SK-N-SH treated with all-trans-retinoic acid at 6 μM for 48 hours (cell line): ENCODE measurements at places on chromosomes 3 and 15.

DNA sequence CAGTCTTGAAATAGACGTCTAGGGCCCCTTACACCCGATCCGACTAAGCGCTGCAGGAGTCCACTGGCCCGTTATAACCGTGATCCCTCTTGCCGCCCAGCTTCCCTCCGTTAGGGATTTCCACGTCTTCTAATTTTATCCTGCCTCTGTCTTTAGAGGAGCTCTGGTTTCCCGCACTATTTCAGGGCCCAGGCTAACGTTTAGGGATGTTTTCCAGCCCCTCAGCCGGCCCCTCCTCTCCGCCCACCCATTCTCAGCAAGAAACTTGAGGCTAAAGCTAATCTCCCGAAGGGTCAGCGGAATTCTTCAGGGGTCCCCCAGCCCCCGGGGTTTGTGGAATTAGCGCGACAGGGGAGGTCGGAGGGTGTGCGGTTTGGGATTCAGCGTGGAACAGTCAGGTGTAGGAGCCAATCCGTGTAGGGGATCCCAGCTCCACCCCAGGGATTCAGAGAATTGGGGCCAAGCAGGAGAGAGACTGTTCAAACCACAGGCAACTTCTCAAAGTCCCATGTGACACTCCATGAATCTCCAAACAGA is 1.6 kb downstream of the PTX3 start:
- ATAC-seq = peak; percentile 61

- ATAC-seq = no peak
Observed at GRCh38 chr15:46354443-46354842, 719.6 kb downstream of the SQOR start.

GRCh38 chr3:138688871-138689299 is 80.3 kb downstream of the FAIM start:
- no peak for ATAC-seq

GRCh38 chr3:60973321-60973720 is 277.9 kb downstream of the FHIT start:
- no peak for ATAC-seq

- ATAC-seq = no peak
Observed at GRCh38 chr3:32336113-32336498, 55.5 kb upstream of the CMTM7 start.

- ATAC-seq = no peak
Observed at GRCh38 chr3:11545186-11545851, 98.4 kb downstream of the VGLL4 start.

DNA sequence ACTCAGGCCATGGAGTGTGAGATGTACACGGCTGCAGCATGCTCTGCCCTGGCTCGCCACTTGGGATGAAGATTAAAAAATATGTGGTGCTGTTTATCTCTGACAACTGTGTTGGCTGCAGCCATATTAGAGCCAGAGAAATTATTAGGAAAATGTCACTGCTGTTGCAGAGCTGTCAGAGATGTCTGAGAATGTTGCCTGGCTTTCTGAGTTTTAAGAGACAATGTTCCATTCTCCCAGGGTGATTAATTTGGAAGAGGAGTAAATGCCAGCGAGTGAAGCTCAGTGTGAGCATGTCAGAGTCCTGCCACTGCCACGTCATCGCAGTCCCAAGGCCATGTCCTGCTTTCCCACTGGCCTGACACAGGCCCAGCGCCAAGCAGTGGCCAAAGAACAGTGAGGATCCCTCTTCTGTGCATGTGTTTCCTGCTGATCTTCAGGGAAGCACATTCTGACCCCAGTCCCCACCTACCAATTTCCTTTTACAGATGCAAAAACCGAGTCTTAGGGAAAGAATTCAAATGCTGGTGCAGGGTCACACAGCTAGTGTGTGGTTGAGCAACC is 370.9 kb downstream of the GABRG3 start:
- ATAC-seq = no peak

DNA sequence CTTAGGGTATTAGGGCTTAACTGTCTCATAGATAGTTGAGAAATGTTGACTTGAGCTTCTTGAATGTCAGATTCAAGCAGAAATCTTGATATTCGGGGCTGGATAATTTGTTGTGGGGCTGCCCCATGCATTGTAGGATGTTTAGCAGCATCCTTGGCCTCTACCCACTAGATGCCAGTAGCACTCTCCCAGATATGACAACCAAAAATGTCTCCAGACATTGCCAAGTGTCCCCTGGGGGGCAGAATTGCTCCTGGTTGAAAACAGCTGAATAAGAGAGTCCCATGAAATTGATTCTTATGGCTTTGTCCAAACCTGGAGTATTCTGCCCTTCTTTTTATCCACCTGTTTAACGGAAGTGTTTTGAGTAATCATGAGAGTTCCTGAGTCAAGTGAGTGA is 15.9 kb upstream of the LCMT2 start:
- ATAC-seq = no peak

- ATAC-seq = no peak
Observed at GRCh38 chr15:61398310-61398709, 169.2 kb upstream of the RORA start.

- ATAC-seq = no peak
Observed at GRCh38 chr15:61889706-61890105, 170.5 kb downstream of the VPS13C start.

- ATAC-seq = no peak
Observed at GRCh38 chr3:53583161-53583690, 88.8 kb downstream of the CACNA1D start.

GRCh38 chr3:138835397-138835757 is 649 bp upstream of the PIK3CB start:
- no peak for ATAC-seq

GRCh38 chr15:91224755-91225380 is 124.8 kb downstream of the SV2B start:
- ATAC-seq = peak; percentile 75

GRCh38 chr3:188853856-188854771 is 317.7 kb upstream of the TPRG1 start:
- peak; percentile 56 for ATAC-seq

GRCh38 chr3:190840146-190840545 is 22.3 kb downstream of the GMNC start:
- no peak for ATAC-seq

- ATAC-seq = no peak
Observed at GRCh38 chr15:24898715-24899272, 56.0 kb upstream of the SNRPN start.

DNA sequence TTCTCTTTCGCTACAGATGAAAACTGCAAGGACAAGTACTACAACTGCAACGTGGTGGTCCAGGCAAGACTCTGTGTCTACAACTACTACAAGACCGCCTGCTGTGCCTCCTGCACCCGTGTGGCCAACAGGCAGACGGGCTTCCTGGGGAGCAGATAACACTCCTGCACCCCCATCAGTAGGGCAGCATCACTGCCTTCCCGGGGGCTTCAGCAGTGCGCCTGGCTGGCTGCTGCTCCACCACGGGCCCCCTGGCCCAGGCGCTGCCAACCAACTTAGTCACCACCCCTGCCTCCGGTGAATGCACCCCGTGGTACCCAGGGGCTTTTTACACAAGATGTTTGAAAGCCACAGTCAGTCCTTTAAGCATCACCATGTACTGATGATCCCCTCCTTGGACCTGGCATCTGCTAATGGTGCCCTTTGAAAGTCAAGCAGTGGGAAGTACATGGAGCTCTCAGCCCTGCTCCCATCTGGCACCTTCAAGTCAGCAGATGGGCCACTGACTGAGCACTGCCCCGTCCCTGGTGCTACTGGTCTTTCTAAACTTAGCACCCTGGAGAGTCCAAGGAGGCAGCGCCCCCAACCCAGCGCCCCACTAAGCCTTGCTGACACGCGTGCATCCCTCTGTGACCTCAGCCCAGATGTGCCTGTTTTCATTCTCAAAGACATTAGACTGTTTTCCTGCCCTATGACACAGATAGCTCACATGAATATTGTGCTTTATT is 33.0 kb upstream of the NR2E3 start:
- no peak for ATAC-seq

DNA sequence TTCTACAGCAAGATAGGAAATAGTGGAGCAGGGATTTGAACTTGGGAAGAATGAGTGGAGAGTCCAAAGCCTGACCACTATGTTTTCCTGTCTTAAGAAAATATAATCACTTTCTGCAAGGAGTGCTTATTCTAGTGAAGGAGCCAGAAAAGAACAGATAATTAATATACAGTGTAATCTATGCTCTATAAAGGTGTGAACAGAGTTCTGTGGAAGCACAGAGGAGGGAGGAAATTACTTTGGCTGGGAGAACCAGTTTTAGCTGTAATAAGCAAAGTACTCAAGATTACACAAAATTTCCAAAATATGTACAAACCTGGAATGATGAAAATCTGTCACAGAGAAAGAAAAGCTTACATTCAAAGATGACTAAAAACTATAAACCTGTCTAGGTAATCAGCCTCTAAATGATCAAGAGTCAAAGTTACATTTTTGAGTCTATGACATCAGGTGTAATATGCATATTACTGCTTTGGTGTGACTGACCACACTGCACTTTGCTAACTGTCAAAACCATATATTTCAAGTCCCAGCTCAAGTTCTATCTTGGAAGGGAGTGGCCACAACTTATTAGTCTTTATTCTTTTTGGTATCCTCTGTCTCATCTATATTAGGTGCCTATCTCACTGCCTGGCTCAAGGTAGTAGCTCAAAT is 40.7 kb upstream of the MB21D2 start:
- ATAC-seq = no peak

DNA sequence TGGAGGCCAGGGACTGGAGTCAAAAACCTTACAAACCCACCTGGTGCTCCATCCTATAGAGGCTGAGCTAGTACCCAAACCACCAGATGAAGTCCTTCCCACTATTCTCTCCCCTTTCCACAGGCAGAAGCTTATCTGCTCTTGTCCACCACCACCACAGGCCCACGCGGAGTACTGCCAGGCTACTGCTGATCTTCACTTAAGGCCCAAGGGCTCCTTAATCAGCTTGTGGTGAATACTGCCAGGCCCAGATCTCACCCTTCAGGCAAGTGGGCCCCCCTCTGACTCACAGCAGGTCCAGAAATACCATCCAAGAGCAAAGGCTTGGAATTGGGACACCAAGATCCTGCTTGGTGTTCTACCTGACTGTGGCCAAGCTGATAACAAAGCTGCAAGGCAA is 598.1 kb upstream of the CBLB start:
- no peak for ATAC-seq

- no peak for ATAC-seq
Observed at GRCh38 chr3:42667096-42667522, 13.6 kb downstream of the ZBTB47 start.

- ATAC-seq = peak; percentile 86
Observed at GRCh38 chr3:157785102-157785826, 282.0 kb upstream of the VEPH1 start.

DNA sequence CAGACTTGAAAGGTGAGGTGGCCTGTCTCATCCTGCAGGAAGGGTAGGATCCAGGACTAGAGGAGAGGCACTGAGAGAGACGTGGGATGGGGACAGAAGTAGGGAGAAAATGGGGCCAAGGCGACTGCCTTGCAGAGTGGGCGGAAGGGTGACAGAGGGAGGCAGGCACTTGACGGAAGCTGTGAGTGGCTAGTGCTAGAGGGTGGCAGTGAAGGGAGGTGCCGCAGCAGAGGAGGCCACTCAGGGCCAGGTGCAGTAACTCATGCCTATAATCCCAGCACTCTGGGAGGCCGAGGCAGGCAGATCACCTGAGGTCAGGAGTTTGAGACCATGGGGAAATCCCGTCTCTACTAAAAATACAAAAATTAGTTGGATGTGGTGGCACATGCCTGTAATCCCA is 7.3 kb downstream of the CCDC33 start:
- no peak for ATAC-seq

GRCh38 chr3:57652203-57652602 is 40.7 kb downstream of the DENND6A start:
- ATAC-seq = no peak

GRCh38 chr3:84066915-84067314 is 891.9 kb upstream of the CADM2 start:
- no peak for ATAC-seq

- no peak for ATAC-seq
Observed at GRCh38 chr3:16119887-16120286, 54.6 kb upstream of the GALNT15 start.

- ATAC-seq = no peak
Observed at GRCh38 chr15:49135342-49135857, 20.0 kb downstream of the COPS2 start.

DNA sequence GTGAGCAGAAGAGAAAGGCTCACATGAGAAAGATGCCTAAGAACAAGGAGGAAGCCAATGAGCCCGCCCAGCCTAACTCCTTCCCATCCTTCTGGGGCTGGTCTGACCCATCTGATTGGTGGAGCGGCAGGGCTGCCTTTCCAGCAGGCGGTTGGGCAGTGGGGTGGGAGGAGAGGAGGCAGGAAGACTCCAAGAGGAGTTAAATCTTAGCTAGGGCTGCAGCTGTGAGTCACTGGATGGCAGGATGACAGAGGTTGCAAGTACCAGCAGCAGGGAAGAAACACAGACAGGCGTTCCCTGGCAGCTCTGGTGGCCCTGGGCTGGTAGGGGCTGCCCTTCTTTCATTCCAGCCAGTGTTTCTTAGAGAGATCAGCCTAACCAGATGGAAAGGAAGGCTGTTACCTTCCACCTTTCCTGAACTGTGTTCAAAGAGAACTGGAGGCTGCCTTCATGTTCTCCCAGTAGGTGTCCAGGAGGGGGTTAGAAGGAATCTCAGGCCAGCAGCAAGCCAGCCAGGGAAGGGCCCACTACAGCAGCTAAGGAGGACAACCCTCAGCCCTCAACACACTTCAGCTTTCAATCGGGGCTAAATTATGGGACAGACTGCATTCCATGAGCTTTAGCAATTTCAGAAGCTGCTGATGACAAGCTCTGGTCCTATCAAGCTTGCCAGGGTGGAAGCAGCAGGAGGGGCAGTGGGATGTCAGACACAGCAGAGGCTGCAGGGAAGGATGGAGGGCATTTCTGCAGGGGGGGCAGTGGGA is 50.3 kb downstream of the CHSY1 start:
- ATAC-seq = peak; percentile 99

DNA sequence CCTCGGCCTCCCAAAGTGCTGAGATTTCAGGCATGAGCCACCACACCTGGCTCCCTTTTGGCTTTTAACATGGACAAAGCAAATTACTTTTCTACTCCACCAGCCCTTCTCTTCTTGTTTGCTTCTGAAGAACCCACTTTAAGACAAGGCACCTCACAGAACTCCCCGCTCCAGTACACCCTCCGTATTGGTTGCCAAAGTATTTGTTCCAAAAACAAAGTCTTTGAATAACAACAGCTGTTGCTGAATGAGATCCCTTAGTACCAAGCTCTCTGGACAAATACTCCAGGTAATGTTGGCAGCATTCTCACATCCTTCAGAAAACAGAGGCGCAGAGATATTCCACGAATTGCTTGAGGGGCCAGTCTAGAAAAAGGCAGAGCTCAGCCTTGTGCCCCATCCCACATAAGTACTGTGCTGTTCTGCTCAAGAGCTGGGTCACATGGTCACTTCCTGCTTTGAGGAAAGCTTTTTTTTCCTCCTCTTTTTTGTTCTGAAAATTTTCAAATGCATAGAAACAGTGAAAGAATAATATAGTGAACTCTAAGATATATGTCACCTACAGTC is 7.3 kb upstream of the CHCHD6 start:
- ATAC-seq = no peak

GRCh38 chr3:69419276-69419675 is 33.4 kb upstream of the FRMD4B start:
- ATAC-seq = no peak

GRCh38 chr15:86751116-86751515 is 671.4 kb downstream of the AGBL1 start:
- no peak for ATAC-seq
